ENCODE measurements at places on chromosomes 5 and 9.
A peak's percentile ranks its signal among the peaks of the same experiment; 100 is the strongest.

DNA sequence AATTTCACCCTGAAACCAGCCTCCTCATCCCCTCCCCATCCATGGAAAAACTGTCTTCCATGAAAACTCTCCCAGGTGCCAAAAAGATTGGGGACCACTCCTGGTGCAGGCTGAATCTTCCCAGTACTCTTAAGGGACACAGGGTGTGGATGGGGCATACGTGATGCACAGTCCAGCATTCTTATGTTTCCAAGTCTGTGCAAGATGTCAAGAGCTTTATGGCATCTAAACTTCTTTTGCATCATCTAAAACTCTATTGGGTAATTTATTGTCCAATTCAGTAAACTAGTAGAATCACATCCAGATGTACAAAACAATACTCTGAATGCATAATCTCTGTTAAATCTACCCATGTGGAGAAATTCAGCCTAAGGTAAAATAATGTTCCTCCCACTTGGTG lies 9.3 kb upstream of the FGD3 start:
- DNase-seq, result no peak

- DNase-seq, result no peak
Measured at GRCh38 chr5:108905805-108906204, 158.1 kb downstream of the FER start.

DNA sequence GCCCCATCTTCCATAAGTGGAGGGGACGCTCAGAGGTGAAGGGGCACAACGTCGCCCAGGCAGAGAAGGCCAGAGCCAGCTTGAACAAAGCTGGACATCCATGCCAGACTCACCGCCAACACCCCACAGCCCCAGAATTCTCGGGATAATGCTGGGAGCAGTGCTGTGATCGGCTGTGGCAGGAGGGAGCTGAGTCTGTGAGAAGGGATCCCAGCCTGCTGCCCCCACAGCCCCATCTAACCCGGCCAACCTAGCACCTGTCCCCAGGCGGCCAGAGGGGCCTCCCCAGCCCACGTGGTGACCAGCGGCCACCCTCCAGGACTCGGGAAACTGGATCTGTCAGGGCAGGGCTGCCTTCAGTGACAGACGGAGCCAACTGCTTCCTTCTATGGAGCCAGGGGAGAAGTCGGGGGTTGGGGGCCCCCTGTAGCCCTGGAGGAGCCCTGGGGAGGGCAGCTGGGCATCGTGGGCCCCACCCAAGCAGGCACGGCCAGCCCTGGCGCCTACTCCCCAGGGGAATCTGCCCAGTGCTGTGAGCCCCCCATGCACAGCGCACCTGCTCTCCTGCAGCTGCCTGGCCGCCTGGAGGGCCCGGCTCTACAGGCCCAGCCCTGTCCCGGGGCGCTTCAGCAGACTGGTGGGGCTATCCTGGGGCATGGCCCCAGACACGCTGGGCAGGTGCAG lies 6.0 kb downstream of the BRD3 start:
- no peak for DNase-seq

GRCh38 chr5:172007175-172008110 lies 1.0 kb upstream of the FBXW11 start:
- DNase-seq, result peak; percentile 3

DNA sequence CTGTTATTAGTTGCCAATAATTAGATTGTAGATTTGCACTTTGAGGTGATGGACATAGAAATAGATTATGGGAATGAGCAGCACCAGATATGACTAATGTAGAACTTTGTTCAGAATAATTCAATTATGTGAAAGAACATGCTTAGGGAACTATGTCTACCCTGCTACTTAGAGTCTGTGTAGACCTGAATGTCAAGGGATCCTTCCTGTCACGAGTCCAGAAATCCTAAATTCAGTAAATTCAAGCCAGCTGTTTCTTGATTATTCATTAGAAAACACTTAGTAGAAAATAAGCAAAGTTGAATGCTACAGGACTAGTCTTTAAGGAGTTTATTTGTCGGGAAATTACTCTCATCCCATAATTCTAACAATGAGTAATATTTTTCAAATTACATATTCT lies 887.3 kb upstream of the SEMA6A start:
- no peak for DNase-seq

DNA sequence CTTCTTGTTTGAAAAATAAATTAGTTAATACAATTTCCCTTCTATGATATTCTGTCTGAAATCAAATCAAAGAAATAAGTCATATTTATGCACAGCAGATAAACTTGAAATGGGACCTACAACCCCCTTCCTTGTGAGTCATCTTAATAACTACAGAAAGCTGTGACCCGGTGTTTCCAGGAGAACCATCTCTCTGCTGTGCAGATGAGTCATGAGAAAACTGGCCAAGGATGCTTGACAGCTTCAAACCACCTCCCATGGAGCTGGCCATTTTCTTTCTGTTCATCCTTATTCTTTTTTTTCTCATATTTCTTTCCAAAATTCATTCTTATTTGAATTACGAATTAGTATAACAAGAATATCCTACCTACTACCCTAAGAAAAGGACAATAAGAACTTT lies 43.4 kb upstream of the NR4A3 start:
- peak; percentile 49 for DNase-seq

DNA sequence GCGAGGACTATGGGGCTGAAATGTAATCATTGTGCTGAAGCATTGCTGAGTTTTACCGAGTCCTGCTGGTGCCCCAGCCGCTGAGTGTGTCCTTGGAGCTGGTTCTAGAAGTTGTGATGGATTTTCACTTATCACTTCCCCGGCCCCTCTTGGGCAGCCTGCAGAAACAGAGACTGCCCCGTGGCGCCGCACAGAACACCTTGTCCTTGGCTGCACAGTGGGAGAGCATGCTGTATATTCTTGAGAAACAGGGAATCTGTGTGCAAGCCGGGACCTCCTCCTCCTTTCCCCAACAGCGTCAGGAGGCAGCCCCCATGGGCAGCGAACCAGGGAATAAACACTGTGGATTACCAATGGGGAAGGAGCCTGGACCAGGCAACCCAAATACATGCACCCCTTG lies 90.6 kb upstream of the RUFY1 start:
- DNase-seq, result no peak

DNA sequence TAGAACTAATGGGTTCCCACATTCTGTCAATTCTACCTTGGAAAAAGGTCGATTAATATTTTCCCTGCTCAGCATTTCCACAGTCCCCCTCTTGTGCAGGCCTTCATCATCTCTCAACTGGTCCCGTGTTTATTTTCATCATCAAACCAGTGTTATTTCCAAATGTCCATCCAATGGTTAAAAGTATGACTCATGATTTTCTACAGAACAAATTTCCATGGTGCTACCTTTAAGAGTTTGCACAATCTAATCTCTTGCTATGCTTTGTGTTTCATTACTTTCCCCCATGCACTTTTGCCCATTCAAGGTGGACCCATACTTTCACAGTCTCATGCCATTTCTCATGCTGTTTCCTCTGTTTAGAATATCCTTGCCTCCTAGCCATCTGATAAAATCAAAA lies 143.7 kb downstream of the CCDC192 start:
- DNase-seq, result no peak

GRCh38 chr9:69965416-69966145 lies 78.1 kb upstream of the MAMDC2 start:
- DNase-seq, result no peak

DNA sequence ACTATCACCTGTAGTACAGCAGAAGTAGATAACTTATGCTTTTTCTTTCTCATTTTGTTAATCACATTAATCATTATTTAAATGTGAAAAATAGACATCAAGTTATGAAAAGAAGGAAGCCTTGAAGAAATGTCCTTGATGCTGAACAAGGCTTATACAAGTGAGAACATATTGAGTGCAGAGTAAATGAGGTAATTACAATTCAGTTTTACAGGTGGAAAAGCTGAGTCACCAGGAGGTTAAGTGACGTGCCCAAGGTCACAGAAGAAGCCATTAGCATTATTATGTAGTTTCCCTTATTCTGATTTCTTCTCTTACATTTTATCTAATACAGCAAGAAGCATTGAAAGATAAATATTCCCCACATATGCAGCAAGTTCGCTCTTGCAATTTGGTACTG lies 998.5 kb upstream of the CDH6 start:
- no peak for DNase-seq

- DNase-seq, result no peak
Measured at GRCh38 chr5:120564013-120564412, 99.9 kb downstream of the PRR16 start.

- no peak for DNase-seq
Measured at GRCh38 chr5:1771149-1772065, 28.2 kb downstream of the MRPL36 start.

- DNase-seq, result peak; percentile 61
Measured at GRCh38 chr5:139696894-139697658, 48.9 kb downstream of the CXXC5 start.

DNA sequence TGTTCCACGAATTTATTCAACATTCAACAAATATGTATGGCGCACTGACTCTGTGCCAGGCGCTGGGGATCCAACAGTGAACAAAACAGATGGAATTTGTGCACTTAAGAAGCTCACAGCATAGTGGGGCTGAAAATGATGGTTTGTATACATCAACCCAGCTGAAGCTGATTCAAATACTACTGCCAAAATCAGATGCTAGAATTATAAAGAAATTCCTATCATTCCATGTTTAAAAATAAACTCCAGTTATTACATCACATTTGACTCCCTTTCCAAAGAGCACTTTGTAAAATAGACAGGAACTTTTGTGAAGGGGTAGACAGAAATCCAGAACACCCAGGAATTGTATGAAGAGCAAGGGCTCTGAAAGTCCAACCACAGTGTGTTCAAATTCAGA lies 54.1 kb downstream of the ZNF608 start:
- DNase-seq, result no peak

- DNase-seq, result no peak
Measured at GRCh38 chr5:137101544-137101943, 397.6 kb downstream of the SPOCK1 start.

GRCh38 chr5:13664377-13664776 lies 280.1 kb downstream of the DNAH5 start:
- no peak for DNase-seq

DNA sequence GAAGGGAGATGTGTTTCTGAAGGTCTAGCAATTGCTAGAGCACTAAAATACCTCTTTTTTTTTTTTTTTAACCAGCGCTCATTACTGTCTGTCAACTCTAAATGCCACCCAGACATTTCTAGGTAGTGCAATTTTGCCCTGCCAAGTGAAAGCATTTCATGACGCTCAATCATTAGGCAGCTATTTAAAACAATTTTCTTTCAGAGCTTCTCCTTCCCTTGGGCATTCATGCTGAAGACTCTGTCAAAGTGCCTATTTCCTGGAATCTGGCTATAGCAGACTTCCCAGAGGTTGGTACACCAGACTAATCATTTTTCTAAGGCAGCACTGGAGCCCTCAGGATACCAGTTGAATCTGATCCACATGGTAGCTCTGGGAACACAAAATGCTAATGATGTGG lies 97.0 kb upstream of the ANKRD55 start:
- DNase-seq, result no peak

- DNase-seq, result no peak
Measured at GRCh38 chr5:43425983-43426382, 13.8 kb upstream of the CCL28 start.

- no peak for DNase-seq
Measured at GRCh38 chr5:77309140-77309539, 98.7 kb downstream of the PDE8B start.

DNA sequence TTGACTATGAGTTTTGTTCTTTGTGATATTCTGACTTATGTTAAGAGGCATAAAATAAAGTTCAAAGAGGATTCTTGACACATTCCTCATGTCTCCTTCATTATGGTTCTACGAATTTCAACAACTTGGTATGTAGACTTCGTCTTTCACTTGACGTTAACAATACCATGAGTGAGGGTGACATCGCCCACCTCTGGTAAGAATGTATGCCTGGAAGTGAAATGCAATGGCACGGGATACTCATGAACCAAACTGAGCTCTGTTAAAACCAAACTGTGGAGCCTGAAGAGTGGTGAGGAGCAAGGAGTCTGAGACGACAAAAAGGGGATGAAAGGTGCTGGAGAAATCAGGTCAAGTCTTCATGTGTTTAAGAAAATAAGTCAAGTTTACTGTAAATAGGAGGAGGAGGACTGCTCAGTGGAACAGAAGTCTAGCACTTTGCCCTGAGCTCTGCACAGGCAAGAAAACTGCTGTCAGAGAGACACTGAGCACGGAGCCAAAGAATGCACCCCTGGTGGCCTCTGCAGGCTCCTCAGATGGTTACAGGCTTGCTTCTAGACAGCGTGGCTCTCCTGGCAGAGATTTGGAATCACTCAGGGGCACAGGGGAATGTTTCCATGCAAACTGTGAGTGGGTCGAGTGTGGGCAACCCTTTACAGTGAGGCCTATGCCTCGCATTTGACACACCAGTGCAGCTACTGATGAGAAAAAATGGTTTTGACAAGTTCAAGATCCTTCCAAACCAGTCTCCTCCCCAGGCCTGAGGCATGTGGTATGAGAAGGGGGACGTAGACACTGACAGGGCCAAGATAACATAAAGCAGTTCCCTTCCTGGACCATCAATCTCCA lies 470.1 kb downstream of the IRX1 start:
- no peak for DNase-seq

GRCh38 chr9:8365466-8366160 lies 566.0 kb upstream of the DMAC1 start:
- DNase-seq, result no peak

DNA sequence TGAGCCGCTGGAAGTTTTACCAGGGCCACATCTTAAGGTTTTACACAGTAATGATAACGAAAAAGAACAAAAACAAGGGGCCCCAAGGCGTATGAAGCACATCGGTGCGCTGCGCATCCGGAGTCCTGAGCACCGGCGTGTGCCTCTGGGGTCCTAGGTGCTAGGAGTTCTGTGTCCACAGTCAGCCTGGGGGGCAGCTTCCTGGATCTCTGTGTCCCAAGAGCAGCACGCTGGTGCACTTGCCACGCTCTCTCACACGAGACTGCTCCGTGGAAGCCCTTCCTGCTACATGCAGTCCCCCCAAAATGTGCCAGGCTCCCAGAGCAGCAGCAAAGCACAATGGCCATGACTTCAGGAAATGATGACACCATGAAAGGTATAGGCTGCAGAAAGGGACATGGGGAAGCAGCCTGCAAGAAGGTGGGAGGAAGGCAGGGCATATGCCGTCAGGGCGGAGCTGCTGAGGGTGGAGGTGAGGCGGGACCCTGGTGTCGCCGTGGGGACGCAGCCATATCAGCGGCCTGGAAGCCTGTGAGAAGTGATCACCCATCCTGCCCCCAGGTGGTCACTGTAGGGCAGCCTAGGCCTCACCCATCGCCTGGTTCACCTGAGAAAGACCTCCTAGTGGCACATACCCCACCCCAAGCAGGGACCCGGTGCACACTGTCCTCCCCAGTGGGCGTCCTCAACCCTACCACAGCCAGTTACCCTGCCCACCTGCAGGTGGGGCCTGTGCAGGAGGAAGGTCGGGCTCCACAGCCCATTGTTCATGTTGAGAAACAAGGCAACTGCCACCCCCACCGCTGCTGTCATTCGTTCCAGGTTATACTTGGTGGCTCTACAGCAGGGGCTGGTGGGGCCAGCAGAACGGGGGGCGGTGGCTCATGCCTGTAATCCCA lies 23.6 kb upstream of the SLC6A3 start:
- no peak for DNase-seq

Data from activated naive CD8-positive, alpha-beta T cell treated with anti-CD3 and anti-CD28 coated beads for 36 hours (primary cell).